ENCODE measurements at places on chromosomes 7 and 10. TPM values are rescaled to one million over a fixed set of nuclear protein-coding genes. Genes with fewer than 3 reads are reported as not detected.
A peak's percentile ranks its signal among the peaks of the same experiment; 100 is the strongest.

GRCh38 chr10:99435986-99436638 is 5.7 kb upstream of the GOT1 start:
- DNase-seq: no peak

GRCh38 chr7:130961128-130961601 is 227.2 kb upstream of the KLF14 start:
- DNase-seq: peak; percentile 74

DNA sequence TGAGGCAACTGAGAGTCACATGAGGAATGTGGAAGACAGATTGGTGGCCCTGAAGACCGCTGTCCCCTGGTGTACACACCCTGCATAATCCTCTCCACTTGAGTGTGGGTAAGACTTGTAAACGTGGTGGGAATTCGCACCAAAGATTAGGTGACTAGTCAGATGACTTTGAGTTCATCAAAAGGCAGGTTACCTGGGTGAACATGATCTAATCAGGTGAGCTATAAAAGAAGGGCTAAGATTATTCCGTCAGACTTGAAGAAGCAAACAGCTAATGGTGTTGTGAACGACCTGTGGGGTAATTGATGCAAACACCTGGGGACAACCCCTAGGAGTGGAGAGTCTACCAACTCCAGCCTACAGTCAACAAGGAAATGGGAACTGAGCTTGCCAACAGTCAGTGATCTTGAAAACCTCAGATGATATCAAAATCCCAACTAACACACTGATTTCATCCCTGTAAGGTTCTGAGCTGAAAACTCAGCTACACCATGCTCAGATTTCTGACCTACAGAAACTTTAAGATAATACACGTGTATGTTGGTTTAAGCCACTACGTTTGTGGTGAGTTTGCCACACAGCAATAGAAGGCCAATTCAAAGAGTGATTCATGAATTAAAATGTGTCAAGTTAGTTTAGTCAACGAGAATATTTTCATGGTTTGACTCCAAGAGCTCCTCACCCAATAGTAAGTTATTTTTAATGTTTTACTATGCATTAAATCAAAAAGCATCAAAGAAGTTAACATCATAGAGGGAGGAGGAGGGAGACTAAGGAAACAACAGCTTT is 16.7 kb downstream of the PRTFDC1 start:
- no peak for DNase-seq

DNA sequence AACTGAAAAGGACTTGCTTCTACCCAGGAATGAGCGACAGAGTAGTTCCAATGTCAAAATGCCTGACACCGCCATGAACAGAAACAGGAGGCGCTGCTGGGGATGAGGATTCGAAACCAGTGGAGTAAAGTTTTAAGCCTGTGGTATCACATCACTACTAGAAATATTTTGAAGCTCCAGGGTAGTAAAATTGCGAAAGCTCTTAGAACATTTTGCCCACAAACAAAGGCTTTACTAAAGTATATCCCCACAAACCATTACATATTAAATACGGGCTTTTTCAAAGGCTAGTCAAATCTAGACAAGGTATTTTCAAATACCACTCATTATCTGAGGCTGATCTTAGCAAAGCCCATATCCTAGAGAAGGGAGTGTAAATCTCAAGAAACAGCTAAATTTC is 2.4 kb downstream of the PRDX3 start:
- DNase-seq: no peak

DNA sequence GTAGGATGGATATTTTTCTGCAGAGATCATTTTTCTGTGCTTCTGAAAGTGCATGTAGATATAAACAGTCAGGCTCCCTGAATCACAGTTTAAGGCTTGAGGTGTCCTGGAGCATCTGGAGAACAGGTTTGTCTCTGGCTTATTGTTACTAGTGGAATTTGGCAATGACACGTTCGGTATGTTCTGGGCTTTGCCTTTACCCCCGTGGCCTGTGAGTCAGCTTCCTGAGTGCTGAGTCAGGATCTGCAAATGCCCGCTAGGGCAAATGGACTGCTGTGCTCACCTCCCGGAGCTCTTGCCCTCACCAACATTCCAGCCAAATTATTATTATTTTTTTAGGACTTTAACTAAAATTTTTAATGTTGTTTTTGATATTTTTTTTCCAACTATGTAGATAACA is 192.5 kb upstream of the PRSS1 start:
- DNase-seq: no peak

DNA sequence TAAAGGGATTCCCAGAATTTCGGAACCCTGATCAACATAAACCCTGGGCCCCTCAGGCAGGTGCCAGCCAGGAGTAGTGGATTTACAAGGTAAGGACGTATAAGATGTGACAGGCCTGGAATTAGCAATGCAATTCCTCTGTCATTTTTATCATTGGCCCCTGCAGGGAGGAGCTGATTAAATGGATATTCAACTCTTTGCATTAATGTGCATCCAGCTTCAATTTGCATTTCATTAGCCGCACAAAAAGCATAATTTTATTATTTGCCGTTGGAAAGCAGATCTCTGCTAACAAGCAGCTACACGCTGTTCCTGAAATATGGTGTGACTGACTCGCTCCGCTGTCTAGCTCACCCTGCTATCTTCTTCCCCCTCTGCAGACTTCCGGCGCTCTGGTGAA is 195.8 kb downstream of the RPS24 start:
- DNase-seq: no peak

DNA sequence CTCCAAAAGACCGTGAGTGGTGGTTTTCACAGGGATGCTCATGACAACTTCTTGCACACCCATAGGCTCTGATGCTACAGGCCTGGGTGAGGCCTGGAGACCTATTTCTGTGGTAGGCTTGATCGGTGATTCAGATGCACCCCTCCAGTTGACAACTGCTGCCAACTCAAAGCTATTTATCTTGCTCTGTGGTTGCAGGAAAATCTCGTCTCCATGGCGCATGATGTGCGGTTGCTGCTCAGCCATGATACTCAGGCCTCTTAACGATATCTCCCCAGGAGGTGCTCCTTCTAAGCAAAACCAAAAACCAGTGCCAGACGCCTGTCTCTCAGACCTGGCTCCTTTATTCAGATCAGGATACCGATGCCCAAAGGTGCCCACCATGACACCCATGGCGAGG is 31.4 kb downstream of the C10orf90 start:
- no peak for DNase-seq

GRCh38 chr7:11427686-11428273 is 404.2 kb downstream of the THSD7A start:
- no peak for DNase-seq

DNA sequence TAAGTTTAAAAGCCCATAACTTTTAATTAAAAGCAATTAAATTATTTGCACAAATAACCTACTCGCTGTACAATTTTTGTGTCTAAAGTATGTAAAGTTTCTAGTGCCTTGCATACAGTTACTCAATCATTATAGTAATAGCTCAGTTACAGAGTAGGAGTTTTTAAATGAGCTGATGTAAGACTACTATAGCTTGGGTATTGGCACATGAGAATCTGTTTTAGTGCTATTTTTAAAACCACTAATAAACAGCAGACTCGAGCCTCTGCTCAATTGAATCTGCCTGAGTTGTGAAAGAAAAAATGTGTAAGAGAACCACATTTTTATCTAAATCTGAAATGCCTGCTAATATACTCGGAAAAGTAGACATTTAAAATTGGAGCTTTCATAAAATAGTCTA is 31.1 kb downstream of the CTNNA3 start:
- no peak for DNase-seq

DNA sequence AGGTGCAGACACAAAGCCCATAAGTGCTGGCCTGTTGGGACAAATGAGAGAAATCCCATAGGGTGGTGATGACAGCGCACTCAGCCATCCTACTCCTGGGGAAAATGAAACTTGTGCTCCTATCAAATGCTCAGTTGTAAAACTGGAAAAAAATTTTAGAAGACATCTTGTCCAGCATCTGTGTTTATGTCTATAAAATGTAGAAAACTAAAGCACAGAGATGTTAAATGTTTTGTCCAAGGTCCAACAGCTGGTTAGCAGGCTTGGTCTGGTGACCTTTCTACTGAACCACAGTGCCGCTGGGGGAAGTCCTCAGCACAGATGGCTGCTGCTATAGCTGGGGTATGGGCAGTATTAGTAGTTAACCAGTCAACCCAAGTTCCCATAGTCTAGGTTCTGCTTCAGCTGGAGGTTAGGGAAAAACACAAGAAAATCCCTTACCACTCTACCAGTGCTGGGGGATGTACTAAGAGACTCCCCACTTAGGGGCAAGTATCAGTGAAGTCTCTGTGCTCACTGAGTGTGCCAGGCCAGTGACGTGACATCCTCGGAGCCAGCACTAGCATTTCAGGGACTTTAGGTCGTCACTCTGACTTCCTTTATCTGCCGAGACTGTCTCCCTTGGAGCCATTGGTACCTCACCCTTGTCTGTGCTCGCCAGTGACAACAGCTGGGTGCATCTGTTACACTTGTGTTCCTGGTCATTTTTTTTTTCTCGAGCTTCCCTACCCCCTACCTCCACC is 1.9 kb downstream of the TSPAN33 start:
- no peak for DNase-seq

- no peak for DNase-seq
These were observed 42.7 kb downstream of the PRR15 start for GRCh38 chr7:29606287-29606721.

- DNase-seq: no peak
These were observed 84.1 kb downstream of the SNX10 start for GRCh38 chr7:26375726-26376174.

DNA sequence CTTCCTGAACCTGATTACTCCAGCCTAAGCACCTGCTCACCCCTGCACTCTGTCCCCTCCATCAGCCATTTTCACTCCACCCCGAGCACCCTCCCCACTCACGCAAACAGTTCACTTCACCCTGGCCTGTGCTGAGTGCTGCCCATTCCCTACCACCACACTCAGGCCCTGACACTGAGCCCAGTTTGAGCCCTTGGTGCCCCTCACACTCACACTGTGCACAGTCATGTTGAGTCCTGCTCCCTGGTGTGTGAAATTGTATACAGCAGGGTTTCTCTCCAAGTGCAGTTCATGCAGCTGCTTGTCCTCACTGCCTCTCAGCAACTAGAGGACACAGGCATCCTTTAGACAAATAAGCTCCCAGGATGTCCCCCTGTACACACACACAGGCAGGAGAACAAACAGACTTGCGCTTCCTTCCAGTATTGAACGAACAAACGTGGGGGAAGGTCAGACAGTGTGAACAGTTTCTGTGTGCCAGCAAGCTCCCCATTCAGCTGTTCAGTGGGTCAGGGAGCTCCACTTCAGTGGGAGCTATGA is 6.8 kb downstream of the MYO1G start:
- no peak for DNase-seq

GRCh38 chr7:111145472-111145871 is 54.5 kb downstream of the LRRN3 start:
- no peak for DNase-seq

Gene GOT1
- 22.6 TPM for total RNA-seq

Gene HYAL4
- total RNA-seq: not detected

Gene MDH2
- total RNA-seq: 137 TPM

Gene CFAP46
- total RNA-seq: not detected

Gene ACTA2
- 11.0 TPM for total RNA-seq
